ENCODE measurements at places on chromosomes 12 and 14.
A peak's percentile ranks its signal among the peaks of the same experiment; 100 is the strongest.

GRCh38 chr12:88375306-88376305 lies 204.7 kb downstream of the KITLG start:
- DNase-seq: no peak

DNA sequence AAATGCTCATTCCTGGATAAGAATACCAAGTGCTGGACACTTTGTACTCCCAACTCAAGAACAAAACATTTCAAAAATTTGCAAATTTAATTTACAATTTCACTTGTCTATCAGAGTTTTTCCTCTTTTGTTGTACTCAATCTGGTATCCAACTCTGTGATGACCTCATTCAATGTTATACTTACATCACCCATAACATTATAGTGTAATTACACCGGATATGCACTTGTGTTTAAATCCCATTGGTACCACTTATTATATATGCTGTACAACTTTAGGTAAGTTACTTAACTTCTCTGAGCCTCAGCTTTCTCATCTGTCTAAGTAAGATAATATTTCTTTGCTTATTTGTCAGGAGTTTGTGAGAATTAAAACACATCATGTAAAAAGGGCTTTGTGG lies 76.6 kb upstream of the KCNJ8 start:
- DNase-seq: no peak

GRCh38 chr14:90521084-90521929 lies 124.5 kb downstream of the CALM1 start:
- DNase-seq: no peak

GRCh38 chr14:61889914-61890351 lies 127.7 kb downstream of the SNAPC1 start:
- DNase-seq: peak; percentile 33

DNA sequence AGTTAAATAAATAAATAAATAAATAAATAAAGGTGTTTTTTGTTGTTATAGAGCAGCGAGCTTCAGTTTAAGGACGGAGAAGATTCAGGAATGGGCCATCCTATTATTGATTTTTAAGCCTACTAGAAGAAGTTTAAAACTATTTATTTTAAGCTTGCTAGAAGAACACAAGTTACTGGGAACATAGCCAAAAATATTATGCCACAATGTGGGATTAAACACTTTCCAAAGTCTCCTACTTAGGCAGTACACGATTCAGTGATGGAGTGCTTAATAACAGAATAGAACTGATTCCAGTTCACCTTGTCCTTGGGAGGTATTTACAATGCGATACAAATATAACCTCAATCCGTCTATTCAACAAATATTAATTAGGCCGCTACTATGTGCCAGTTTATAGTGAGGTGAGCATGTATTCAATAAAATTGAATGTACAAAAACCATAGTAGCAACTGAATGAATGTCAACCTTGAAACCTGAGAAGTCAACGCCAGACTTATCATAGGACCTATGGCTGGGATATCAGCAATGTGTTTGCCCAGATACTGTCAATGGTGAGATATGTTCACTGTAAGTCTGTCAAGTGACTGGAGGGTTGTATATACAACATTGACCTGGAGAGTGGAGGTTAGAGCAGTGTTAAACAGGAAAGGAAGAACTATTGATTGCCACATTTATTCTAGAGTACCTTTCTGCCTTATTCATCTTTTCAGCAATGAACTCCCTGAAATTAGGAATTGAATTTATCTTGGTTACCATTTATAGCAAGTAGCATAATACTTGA lies 486.4 kb downstream of the TMTC2 start:
- DNase-seq: no peak

- peak; percentile 38 for DNase-seq
Observed at GRCh38 chr12:22658214-22658613, 33.2 kb downstream of the ETNK1 start.

- no peak for DNase-seq
Observed at GRCh38 chr12:108310489-108310888, 28.6 kb downstream of the CMKLR1 start.

GRCh38 chr12:120684523-120684932 lies 2.4 kb upstream of the MLEC start:
- DNase-seq: no peak

DNA sequence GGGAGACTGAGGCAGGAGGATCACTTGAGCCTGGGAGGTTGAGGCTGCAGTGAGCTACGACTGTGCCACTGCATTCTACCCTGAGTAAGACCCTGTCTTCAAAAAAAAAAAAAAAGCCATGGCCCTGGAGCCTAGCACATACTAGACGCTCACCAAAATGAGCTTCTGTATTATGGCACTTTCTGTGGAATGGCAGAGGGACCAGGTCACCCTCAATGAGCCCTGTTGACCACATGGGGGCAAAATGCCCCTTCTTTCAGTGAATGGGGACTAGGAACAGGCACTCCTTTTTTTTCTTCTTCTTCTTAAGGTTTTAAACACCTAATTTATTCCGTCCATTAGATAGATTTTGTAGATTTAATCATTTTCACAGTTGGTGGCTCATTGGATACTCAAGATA lies 50.5 kb downstream of the FAM222A start:
- no peak for DNase-seq

DNA sequence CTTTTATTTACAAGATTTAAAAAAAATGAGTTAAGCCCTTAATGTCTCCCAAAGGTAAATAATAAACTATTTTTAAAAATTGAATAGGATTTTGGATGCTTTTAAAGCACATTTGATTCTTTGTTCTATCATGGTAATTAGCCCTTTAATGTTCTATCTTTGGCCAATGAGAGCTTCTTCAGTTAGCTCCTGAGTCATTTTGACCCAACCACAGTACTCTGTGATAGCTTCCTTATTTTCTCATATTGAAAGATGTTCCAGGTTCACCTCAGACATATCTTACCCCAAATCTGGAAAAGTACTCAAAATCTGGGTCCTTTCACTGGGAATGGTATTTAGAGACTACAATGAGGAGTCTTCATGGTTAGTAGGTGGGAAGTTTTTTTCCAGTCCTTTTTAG lies 98.0 kb downstream of the MYRFL start:
- DNase-seq: no peak

DNA sequence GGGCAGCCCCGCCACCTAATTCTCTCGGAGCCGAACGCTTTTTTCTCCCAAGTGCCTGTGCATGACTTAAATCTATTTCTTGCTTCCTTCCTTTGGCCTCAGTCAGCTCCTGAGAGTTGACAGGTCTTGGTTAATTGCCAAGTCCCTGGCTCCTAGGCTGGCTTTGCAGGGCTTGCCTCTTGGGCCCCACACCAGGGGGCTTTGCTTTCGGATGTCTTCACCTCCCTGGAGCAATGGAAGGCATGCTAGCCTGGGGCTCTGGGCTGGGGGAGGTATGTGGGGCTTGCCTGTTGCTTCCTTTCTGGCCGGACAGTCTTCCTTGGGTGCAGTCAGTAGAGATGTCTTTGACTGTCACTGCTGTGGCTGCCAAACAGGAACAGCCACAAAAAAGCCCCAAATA lies 2.2 kb upstream of the KRT80 start:
- no peak for DNase-seq

- DNase-seq: no peak
Observed at GRCh38 chr14:87080146-87080545, 912.8 kb downstream of the GALC start.

DNA sequence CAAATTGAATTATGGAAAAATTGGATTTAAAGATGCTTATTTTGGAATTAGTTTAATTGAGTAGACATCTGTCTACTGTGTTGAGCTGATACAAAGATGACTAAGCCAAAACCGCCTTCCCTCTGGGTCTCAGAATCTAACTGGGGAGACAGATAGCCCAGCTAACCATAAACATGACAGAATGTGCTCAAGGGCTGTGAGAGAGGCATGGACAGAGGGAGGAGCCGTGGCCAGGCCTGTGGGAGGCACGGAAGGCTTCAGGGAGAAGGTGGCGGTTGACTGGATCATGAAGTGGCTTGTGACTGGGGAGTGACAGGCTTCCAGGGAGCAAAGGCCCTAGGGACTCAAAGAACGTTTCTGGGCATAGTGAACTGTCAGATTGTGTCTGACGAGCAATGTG lies 74.6 kb downstream of the DACT1 start:
- DNase-seq: no peak

GRCh38 chr12:28991626-28992025 lies 157.5 kb upstream of the FAR2 start:
- no peak for DNase-seq

DNA sequence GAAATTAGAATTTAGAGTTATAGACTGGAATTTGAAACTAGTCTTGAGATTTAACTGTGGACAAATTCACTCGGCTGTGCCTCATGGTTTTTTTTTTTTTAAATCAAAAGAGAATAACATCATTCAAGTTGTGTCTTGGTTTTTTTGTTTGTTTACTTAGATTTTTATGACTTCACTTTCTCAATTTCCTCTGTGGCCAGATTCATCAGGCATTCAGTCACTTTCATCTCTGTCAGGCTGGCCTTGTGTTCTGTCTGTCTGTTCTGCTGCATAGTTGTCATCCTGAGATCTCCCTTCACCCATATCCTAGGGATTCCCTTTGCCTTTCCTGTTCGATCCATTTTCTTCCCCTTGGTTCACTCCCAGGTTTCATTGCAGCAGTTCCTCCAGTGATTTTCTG lies 10.0 kb downstream of the MARK3 start:
- DNase-seq: no peak

DNA sequence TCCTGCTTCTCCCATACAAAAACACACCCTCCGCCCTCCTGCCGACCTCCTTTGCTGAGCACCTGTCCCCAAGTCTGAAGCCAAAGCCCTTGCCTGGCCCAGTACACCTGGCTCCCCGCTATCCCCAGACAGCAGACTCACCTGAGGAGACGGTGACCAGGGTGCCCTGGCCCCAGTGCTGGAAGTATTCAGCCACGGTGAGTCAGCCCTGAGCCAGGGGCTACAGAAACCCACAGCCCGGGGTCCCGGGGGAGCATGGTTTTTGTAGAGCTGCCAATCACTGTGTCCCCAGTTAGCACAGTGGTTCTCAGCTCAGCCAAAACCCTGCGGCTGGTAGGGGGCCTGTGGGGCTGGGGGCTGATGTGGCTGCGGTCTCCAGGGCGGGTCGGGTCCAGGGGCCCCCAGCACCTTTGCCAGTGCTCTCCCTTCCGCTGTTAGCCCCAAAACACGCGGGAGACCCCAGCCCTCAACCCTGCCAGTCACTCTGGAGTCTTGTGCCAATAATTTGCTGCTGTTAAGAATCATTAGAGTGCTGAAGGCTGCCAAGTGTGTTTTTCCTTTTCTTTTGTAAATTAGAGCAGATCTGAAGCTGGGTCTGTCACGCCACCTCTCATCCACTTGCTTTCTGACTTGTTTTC lies 339.0 kb downstream of the TMEM121 start:
- DNase-seq: no peak

GRCh38 chr12:24113701-24114100 lies 164.2 kb upstream of the SOX5 start:
- no peak for DNase-seq

- peak; percentile 66 for DNase-seq
Observed at GRCh38 chr14:77124345-77125280, 17.0 kb downstream of the ZDHHC22 start.

- DNase-seq: no peak
Observed at GRCh38 chr12:69719336-69720316, 19.0 kb upstream of the RAB3IP start.

- peak; percentile 86 for DNase-seq
Observed at GRCh38 chr14:39432619-39433451, 602 bp upstream of the FBXO33 start.

DNA sequence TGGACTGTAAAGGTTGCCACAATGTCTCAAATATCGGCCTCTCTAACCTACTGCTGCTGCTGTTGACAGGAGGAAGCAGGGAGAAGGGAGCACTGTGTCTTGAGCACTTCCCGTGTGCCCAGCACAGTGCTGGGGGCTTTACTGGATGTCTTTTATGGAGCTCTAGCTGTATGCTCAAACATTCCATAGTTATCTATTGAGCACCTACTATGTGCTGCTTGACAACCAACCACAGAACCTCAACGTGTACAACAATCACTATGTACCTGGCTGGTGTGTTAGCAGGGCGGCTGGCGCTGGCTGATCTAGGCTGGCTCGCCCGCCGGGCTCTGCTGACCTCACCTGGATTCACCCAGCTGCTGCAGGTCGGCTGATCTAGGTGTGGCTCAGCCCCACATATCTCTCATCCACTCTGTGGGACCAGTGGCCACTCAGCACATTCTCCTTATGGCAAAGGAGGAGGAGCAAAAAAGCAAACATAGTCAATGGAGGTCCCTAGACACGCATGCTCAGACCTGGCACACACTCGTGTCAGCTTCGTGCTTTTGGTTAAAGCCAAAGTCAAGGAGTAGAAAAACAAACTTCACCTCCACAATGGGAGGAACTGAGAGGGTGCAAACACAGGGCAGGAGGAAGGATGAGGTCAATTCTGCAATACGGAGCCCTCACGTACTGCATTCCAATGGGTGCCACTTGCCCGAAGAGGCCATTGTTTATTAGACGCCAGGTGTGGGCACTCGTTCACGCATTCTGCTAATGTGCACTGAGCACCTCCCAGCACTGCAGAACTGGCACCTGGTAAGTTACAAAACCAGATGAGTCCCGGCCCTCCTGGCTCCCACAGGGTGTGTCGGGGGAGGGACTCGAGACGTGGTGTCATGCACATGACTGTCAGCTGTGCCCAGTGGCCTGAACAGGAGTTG lies 147.2 kb downstream of the SCARB1 start:
- no peak for DNase-seq

DNA sequence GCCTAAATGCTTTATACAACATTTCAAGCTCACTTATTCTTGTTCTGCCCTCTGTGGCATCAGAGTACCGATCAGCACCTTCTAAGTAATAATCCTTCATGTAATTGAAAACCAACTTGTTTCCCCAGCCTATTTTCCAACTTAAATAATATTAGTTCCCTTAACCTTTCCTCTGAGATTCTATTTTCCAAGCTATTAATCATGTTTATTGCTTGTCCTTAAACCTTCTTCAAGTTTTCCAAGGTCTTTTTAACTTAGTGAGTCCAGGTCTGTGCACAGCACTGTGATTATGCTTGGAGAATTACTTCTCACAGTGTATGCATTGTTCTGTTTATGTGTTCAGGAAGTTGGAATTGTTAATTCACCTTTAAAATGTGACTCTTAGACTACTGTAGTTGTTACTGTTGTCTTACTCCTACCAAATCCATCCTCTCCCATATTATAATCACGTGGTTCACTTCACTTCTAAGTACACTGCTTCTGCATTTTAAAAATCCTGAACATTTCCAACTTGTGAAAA lies 1039.3 kb upstream of the FOXG1 start:
- no peak for DNase-seq

DNA sequence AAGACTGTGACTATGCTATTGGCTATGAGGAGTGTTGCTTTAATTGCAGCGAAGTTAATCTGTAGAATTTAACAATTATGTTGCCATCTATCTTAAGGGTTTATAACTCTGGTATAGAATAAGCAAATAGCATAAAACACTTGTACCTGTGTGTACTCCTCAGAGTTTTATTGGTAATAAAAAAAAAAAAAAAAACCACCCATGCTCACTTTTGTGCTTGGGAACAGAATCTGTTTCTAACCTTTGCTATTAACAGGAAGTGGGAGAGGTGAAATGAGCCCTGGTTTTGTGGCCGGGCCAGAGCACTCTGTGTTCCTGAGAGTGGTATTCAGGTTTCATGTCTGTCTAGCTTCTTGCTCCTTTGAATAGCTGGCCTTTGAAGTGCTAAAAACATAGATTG lies 53.1 kb downstream of the PDE3A start:
- DNase-seq: no peak

GRCh38 chr12:18363321-18363720 lies 102.0 kb downstream of the PIK3C2G start:
- DNase-seq: no peak

Measured in stimulated activated CD4-positive, alpha-beta T cell treated with anti-CD3 and anti-CD28 coated beads, Interleukin-15, amount 100 ng/mL, for 24 hours (primary cell).